Activated CD4-positive, alpha-beta T cell treated with anti-CD3 and anti-CD28 coated beads, Interleukin-2, amount 10 ng/mL, durations not matched to agents 7 days and 5 days (primary cell): ENCODE measurements at places on chromosomes 5 and 9.
A peak's percentile ranks its signal among the peaks of the same experiment; 100 is the strongest.

GRCh38 chr5:6348476-6349000, 29.8 kb downstream of the MED10 start:
- H3K27ac ChIP-seq, result no peak overlapping the region
- H3K36me3 ChIP-seq, result no peaks in the 10 kb centered on the region
- no peak for DNase-seq
- H3K4me1 ChIP-seq, result peaks cover 4% of the 10 kb centered on the region
- H3K27me3 ChIP-seq, result no peaks in the 10 kb centered on the region
- no peak overlapping the region for H3K4me3 ChIP-seq

DNA sequence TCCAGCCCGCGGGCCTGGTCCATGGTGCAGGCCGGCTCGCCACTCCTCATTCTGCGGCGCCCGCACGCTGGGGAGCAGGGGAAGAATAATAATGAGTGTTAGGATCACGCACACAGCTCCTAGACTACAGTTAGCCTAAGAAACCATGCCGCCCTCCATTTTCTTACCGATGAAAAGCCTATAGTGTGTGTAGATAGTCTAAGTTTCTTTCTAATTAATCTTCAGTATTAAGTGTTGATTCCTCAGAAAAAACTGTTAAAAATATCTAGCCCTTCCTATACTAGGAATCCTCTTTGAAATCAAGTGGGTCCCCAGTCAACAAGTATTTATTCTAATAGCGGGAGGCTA, 9.3 kb downstream of the ZBED3 start:
- no peaks in the 10 kb centered on the region for H3K36me3 ChIP-seq
- H3K4me1 ChIP-seq, result peaks cover 4% of the 10 kb centered on the region
- no peak for DNase-seq
- H3K27ac ChIP-seq, result no peak overlapping the region
- H3K4me3 ChIP-seq, result peak overlapping the region; percentile 48
- H3K27me3 ChIP-seq, result no peaks in the 10 kb centered on the region

GRCh38 chr5:39986614-39987013, 561.8 kb upstream of the DAB2 start:
- no peaks in the 10 kb centered on the region for H3K36me3 ChIP-seq
- no peaks in the 10 kb centered on the region for H3K4me1 ChIP-seq
- H3K4me3 ChIP-seq, result no peak overlapping the region
- DNase-seq, result no peak
- no peak overlapping the region for H3K27ac ChIP-seq

GRCh38 chr5:169805527-169805934, 168.5 kb downstream of the DOCK2 start:
- H3K4me1 ChIP-seq, result peaks cover 32% of the 10 kb centered on the region
- peaks cover 63% of the 10 kb centered on the region for H3K36me3 ChIP-seq
- peak; percentile 16 for DNase-seq
- no peaks in the 10 kb centered on the region for H3K27me3 ChIP-seq

GRCh38 chr5:56480705-56481427, 247.7 kb upstream of the ANKRD55 start:
- peak overlapping the region; percentile 95 for H3K27ac ChIP-seq
- no peaks in the 10 kb centered on the region for H3K27me3 ChIP-seq
- peak; percentile 32 for DNase-seq
- H3K4me1 ChIP-seq, result peaks cover 59% of the 10 kb centered on the region

- no peak overlapping the region for H3K4me3 ChIP-seq
- no peak overlapping the region for H3K27ac ChIP-seq
- peaks cover 6% of the 10 kb centered on the region for H3K4me1 ChIP-seq
These were observed 12.0 kb downstream of the FOXD1 start for GRCh38 chr5:73436535-73437100.

- DNase-seq, result peak; percentile 21
- H3K36me3 ChIP-seq, result no peaks in the 10 kb centered on the region
- H3K27me3 ChIP-seq, result no peaks in the 10 kb centered on the region
- peaks cover 4% of the 10 kb centered on the region for H3K4me1 ChIP-seq
- no peak overlapping the region for H3K4me3 ChIP-seq
These were observed 43.1 kb downstream of the POLR1E start for GRCh38 chr9:37528652-37529471.

- H3K4me3 ChIP-seq, result no peak overlapping the region
- no peaks in the 10 kb centered on the region for H3K4me1 ChIP-seq
- H3K27ac ChIP-seq, result no peak overlapping the region
- no peak for DNase-seq
- no peaks in the 10 kb centered on the region for H3K27me3 ChIP-seq
These were observed 68.9 kb upstream of the RNF180 start for GRCh38 chr5:64096771-64097170.

DNA sequence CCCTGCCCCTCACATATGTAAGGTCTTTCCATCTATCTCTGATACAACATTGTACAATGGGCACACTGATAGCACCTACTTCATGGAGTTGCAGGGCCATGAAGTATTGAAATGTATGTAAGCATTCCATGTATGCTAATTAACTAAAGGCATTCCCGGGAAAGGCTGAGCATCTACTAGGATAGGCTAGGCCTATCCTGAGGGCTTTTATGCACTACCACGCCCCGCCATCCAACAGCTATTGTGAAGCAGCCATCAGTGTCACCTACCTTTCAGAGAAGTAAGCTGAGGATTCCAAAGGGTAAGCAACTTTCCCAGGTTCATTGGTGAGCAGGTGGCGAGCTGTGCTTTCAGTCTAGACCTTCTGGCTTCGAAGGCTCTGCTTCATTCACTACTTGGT, 47.6 kb downstream of the NSG2 start:
- H3K4me1 ChIP-seq, result no peaks in the 10 kb centered on the region
- no peak overlapping the region for H3K4me3 ChIP-seq
- no peaks in the 10 kb centered on the region for H3K27me3 ChIP-seq
- no peak overlapping the region for H3K27ac ChIP-seq
- H3K36me3 ChIP-seq, result no peaks in the 10 kb centered on the region

DNA sequence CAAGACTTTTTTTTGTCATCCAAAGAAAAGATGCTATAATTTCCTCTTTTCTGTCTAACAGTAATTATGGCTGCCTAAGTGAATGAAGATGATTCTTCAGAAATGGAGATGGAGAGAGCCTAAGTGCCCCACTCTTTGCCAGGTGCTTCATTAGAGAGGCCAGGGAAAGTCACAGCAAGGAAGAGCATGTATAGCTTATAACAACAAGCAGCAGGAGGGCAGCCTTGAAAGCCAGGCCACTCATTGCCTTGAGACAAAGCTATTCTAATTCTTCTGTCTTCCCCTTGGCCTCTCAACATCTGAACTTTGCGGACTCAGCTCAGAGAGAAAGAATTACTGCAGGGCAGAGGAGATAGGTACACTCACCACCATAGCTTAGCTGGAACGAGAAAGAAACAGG, 112.0 kb upstream of the ZNF366 start:
- H3K27me3 ChIP-seq, result peaks cover 8% of the 10 kb centered on the region
- no peak overlapping the region for H3K4me3 ChIP-seq
- no peaks in the 10 kb centered on the region for H3K4me1 ChIP-seq
- H3K27ac ChIP-seq, result no peak overlapping the region
- no peak for DNase-seq

- H3K36me3 ChIP-seq, result peaks cover 1% of the 10 kb centered on the region
- no peak overlapping the region for H3K27ac ChIP-seq
- DNase-seq, result no peak
These were observed 15.6 kb upstream of the PTBP3 start for GRCh38 chr9:112349008-112349333.

GRCh38 chr5:177498013-177498787, 796 bp upstream of the PDLIM7 start:
- peak overlapping the region; percentile 16 for H3K27ac ChIP-seq
- H3K27me3 ChIP-seq, result peaks cover 18% of the 10 kb centered on the region
- peaks cover 42% of the 10 kb centered on the region for H3K4me1 ChIP-seq
- DNase-seq, result no peak

GRCh38 chr5:145162626-145163025, 672.5 kb downstream of the PRELID2 start:
- H3K27ac ChIP-seq, result no peak overlapping the region
- H3K36me3 ChIP-seq, result no peaks in the 10 kb centered on the region
- H3K4me3 ChIP-seq, result no peak overlapping the region
- no peaks in the 10 kb centered on the region for H3K4me1 ChIP-seq
- no peaks in the 10 kb centered on the region for H3K27me3 ChIP-seq

GRCh38 chr9:68974901-68975300, 39.0 kb downstream of the PRKACG start:
- DNase-seq, result no peak
- H3K27ac ChIP-seq, result peak overlapping the region; percentile 48
- H3K4me3 ChIP-seq, result no peak overlapping the region
- H3K36me3 ChIP-seq, result peaks cover 8% of the 10 kb centered on the region
- peaks cover 48% of the 10 kb centered on the region for H3K4me1 ChIP-seq
- no peaks in the 10 kb centered on the region for H3K27me3 ChIP-seq

- H3K27me3 ChIP-seq, result peaks cover 73% of the 10 kb centered on the region
- peaks cover 13% of the 10 kb centered on the region for H3K4me1 ChIP-seq
- no peak overlapping the region for H3K27ac ChIP-seq
- no peak for DNase-seq
- H3K4me3 ChIP-seq, result no peak overlapping the region
These were observed 9.0 kb upstream of the IFNA8 start for GRCh38 chr9:21399956-21400355.

DNA sequence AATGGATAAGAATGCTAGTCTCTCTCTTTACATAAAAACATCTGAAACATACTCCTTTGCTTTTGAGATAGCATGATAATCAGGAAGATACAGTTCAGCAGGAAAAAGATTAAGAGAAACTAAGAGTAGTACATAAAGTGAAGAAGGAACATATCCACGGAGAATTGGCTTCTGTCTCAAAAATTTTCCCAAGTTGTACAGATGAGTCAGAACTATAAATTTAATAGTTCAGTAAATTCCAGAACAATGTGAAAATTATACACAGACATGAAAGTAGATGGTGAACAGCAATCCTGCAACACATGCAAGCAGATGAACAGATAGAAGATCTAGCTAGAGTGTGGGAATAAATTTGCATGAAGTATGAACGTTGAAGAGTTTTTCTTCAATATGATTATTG, 691.4 kb upstream of the RIOK2 start:
- no peaks in the 10 kb centered on the region for H3K27me3 ChIP-seq
- H3K36me3 ChIP-seq, result no peaks in the 10 kb centered on the region
- no peak for DNase-seq
- no peak overlapping the region for H3K4me3 ChIP-seq
- H3K27ac ChIP-seq, result no peak overlapping the region

GRCh38 chr5:178690208-178690607, 40.3 kb downstream of the ZNF354A start:
- no peak overlapping the region for H3K4me3 ChIP-seq
- H3K27me3 ChIP-seq, result no peaks in the 10 kb centered on the region
- H3K4me1 ChIP-seq, result no peaks in the 10 kb centered on the region
- no peak for DNase-seq

DNA sequence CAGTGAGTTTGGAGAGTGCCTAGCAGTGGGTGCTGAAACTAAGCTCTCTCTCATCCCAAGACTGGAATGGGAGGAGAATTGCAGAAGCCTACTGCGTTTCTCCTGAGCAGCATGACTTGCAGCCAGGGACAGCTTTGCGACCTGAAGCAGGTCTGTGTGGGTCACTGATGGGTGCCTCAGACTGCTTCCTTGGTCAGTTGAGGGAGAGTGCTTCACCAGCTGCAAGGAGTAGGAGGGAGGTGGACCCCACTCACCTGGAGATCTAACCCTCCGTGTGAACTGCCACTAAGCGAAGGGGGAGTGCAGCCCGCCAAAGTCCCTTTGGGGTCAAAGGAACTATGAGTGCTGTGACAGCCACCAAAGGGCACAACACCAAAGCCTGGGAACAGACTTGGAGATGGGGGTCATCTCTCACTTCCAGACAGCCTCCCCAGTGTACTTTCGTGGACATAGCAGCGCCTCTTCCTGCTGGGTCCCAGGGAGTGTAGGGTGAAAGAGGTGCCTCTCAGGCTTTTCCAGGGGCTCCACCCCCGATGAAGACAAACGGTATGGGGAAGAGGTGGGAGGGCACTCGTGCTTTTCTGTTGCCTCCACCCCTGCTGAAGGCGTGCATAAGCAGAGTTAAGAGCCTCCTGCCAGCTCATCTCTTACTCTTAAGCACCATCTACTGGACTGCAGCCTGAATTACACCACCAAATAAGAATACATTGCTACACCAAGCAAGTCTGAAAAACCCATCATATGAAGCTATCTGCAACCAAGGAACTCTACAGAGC, 34.3 kb upstream of the MACIR start:
- no peak overlapping the region for H3K4me3 ChIP-seq
- H3K36me3 ChIP-seq, result peaks cover 6% of the 10 kb centered on the region
- peaks cover 23% of the 10 kb centered on the region for H3K27me3 ChIP-seq
- H3K4me1 ChIP-seq, result peaks cover 2% of the 10 kb centered on the region
- H3K27ac ChIP-seq, result peak overlapping the region; percentile 22
- peak; percentile 64 for DNase-seq

DNA sequence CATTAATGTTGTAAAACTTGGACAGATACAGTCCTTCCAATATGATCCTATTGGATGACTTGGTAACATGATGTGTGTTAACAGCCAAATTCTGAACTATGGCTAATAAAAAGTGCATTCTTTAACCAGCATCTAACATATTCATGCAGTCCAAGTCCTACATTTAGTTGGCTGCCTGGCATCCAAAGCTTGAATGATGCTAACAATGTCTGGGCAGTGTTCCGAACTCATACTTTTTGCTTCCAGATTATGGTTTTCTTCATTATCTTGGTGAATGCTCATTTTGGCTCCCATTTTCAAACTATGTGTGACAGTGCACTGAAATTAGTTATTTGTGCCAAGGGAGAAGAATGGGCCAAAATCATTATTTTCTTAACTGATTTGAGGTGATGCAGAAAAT, 2.8 kb downstream of the FAM174A start:
- no peak overlapping the region for H3K4me3 ChIP-seq
- H3K36me3 ChIP-seq, result peaks cover 3% of the 10 kb centered on the region
- H3K27me3 ChIP-seq, result no peaks in the 10 kb centered on the region
- no peak for DNase-seq
- H3K27ac ChIP-seq, result no peak overlapping the region
- H3K4me1 ChIP-seq, result peaks cover 22% of the 10 kb centered on the region

DNA sequence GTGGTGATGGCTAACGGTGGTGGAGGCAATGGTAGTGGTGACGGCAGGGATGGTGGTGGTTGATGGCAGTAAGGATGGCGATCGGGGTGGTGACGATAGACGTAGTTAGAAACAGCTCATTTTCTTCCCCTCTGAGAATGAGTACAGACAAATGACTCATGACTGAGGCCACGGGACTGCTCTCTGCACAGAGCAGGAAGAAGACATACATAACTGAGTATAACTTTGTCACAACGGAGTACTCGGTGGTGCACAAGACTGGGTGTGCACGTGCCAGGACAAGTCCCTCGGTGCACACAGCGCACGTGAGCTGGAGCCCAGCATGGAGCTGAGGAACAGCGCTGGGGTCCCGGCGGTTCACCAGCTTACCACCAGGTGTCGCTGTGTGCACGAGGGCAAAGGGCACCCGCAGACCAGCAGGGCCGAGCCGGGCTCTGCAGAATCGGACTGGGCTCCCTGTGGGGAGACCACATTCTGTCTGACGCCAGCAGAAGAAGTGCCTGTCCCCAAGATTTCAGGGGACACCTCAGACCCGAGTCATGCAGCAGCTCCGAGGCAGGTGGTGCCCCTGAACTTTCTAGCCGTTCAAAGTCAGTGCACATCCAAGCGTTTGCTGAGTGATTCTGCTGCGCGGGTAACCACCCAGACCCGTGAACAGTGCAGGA, 188.6 kb downstream of the FSTL4 start:
- peaks cover 9% of the 10 kb centered on the region for H3K4me1 ChIP-seq
- H3K27ac ChIP-seq, result no peak overlapping the region
- H3K4me3 ChIP-seq, result no peak overlapping the region
- peak; percentile 73 for DNase-seq

GRCh38 chr9:15873573-15874177, 320.8 kb downstream of the CCDC171 start:
- no peak overlapping the region for H3K27ac ChIP-seq
- H3K4me1 ChIP-seq, result no peaks in the 10 kb centered on the region

GRCh38 chr9:19127871-19128500, 694 bp upstream of the PLIN2 start:
- peak overlapping the region; percentile 93 for H3K4me3 ChIP-seq
- peaks cover 63% of the 10 kb centered on the region for H3K4me1 ChIP-seq
- peak; percentile 29 for DNase-seq
